ENCODE measurements at places on chromosomes 1 and 21.

- no peak for DNase-seq
These were observed 58.0 kb downstream of the PUM1 start for GRCh38 chr1:31007462-31007991.

DNA sequence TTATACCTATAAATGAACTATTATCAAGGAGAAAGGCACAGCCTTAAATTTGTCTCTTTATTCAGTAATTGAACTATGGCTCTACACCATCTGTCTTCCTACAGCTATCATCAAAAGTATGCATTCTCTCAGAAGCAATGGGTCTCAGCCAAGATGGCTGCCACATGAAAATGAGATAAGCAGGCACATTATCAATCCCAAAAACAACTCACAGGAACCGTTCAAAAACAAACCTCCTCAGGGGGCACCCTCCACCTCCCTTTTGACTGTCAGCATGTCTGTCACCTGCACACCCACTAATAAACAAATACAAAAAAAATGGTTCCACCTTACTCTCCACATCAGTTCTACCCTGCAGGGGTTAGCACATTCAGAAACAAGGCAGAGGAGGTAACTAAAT is 23.6 kb downstream of the KIAA0319L start:
- DNase-seq = no peak

DNA sequence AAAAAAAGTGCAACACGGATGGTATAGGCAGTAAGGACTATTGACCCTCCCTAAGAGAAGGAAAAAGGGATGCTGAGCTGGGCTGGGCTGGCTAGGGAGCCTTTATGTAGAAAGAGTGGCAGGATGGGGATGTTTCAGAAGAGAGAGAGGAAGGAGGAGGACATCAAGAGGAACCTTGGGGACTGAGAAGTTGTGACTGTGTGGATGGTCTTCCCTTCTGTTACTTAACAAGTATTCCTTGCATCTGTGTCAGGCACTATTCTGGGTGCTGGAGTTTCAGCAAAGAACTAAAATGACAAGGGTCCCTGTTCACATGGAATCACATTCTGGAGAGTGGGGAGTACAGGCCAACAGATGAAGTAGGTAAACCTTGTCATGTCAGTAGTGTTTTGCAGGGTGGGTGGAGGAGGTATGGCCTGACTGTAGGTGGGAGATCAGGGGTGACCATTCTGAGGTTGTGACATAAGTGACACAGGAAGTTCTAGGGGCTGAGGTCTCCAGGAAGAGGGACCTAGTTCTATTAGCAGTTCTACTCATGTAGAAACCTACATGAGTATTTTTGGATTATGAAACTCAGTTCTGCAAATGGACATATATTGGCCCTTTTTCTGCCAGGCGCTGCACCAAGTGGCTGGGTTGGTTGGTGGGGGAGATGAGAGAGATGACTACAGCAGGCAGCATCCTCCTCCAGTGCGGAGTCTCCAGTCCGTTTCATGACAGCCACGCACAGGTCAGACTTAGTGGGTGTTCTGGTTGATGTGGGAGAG is 53.8 kb downstream of the PRDM2 start:
- DNase-seq = no peak

DNA sequence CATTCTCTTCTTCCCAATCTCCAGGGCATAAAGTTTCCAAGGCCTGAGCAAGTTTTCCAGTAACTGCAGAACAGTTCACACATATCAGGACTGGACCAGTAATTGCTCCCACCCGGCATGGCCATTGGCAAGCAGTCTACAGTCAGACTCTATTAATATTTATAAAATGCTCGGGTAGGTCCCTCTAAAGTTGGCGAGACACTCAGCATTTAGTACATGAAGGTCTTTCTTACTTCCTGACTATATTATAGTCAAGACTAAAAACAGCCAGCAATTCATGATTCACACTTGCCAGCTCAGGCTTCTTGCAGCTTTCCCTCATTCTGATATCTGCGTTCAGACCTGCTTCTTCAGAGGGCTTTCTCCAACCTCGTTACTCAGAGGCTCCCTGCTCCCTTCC is 25.4 kb downstream of the GADD45A start:
- no peak for DNase-seq
